Mammary epithelial cell (primary cell): ENCODE measurements at places on chromosomes 5 and 9. TPM values are rescaled to one million over a fixed set of nuclear protein-coding genes. Genes with fewer than 3 reads are reported as not detected.

CBY3 gene
- total RNA-seq = not detected in 2 replicates

GRCh38 chr5:138503487-138504270 lies 38.4 kb downstream of the EGR1 start:
- peak; percentile 52 for DNase-seq

- no peak for DNase-seq
Observed at GRCh38 chr5:133947431-133947841, 21.0 kb downstream of the C5orf15 start.

GRCh38 chr5:90274216-90274615 lies 135.3 kb downstream of the CETN3 start:
- no peak for DNase-seq

- DNase-seq = peak; percentile 5
Observed at GRCh38 chr5:8633696-8634095, 764.7 kb downstream of the MTRR start.

- peak; percentile 30 for DNase-seq
Observed at GRCh38 chr9:94648185-94648584, 8.9 kb upstream of the FBP1 start.

IL9 gene
- not detected for total RNA-seq

- no peak for DNase-seq
Observed at GRCh38 chr5:172898843-172899369, 60.3 kb upstream of the RPL26L1 start.

ZBED3 gene
- 3.2 TPM for total RNA-seq

GRCh38 chr9:27540502-27540901 lies 10.9 kb upstream of the MOB3B start:
- no peak for DNase-seq
